Activated naive CD8-positive, alpha-beta T cell treated with anti-CD3 and anti-CD28 coated beads for 36 hours (primary cell): ENCODE measurements at places on chromosomes 7 and 10. TPM values are rescaled to one million over a fixed set of nuclear protein-coding genes. Genes with fewer than 3 reads are reported as not detected.

DNA sequence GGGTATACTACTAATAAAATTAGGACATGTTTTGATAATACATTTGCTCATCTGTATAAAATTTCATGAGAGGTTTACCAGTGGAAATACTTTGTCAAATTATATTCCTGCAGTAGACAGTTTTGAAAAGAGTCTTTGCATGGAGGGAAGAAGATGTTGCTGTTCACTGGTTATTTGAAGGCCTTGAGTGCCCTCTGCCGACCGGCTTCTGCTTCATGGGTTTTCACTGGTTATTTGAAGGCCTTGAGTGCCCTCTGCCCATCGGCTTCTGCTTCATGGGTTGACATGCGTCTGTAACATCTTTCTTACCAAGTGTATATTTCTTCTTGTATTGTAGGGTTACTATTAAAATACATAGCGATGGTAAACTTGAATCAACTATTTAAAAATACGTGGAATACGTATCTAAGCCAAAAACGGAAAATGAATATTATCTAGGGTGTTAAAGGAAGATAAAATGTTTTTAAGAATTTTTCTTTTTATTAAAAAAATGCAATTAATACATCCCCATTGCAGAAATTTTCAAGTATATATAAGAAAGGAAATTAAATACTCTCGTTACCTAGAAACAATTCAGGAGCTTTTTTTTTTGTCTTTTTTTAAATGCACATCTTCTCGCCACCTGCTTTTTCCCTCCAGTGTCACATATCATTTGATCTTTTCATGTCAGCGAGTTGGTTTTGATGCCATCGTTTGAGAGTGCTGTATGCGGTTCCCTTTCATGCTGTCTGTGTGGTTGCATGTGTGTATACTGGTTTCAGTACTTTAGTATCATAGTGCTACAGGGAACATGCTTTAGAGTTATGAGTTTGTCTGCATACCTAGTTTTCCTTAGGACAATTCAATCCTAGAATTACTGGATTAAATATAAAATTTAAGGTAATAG, 73.4 kb downstream of the SHH start:
- peak; percentile 59 for DNase-seq

- no peak for DNase-seq
Observed at GRCh38 chr7:52249741-52250140, 785.7 kb upstream of the POM121L12 start.

- DNase-seq = no peak
Observed at GRCh38 chr7:80681272-80681885, 42.9 kb downstream of the CD36 start.

GRCh38 chr10:50557130-50557682, 66.5 kb downstream of the SGMS1 start:
- no peak for DNase-seq

DNA sequence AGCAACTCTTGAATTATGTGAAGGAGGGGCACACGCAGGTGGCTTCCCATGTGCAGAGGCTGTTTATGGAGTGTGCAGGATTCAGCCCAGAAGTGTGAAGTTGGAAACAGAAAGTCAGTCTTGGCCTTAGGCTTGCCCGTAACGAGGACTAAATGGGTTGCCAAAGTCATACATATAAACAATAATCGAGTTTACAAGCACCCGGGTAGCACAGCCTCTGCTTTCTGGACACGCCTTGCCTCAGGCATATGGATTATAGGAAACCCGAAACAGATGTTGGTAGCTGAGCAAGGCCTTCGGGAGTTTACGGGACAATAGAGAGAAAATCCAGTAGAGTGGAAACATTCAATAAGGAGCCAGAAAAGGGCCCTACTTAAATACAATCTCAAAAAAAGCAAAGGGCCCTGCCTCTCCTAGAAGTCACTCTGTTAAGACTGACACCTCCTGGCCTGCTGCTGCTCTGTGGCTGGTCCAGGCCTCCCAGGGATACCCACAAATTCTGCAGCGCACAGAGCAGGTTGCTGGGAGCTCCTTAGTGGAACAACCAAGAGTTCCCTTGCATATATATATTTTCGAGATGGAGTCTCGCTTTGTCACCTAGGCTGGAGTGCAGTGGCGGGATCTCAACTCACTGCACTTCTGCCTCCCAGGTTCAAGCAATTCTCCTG, 48.5 kb downstream of the SMKR1 start:
- DNase-seq = no peak

DNA sequence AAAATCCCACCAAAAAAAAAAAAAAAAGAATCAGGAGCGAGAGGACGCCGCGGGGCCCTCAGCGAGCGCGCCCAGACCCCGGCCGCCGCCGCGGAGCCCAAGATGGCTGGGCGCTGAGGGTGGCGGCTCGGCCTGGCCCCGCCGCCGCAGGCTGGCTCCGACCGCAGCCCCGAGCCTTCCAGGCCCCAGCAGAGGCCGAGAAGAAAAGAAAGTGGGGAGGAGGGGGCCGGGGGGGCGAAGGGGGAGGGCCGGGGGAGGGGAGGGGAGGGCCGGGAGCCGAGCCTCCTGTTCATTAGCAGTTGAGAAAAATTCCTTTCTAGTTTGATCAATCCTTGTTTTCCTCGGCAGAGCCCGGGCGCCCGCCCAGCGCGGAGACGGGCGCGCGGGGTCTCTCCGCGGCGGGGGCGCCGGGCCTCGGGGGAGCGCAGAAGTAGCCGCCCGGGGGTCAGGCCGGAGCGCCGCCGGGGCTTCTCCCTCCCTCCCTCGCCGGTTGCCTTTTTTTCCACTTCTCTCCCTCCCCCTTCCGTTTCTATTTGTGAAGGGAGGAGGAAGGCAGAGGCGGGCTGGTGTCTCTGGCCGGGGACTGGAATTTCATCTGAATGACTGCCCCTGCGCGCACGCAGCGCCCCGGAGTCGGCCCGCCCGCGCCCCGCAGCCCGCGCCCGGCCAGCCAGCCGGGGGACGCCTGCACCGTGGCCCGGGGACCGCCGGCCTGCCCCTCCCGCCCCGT, 778 bp upstream of the TRIM8 start:
- DNase-seq = peak; percentile 55

- DNase-seq = no peak
Observed at GRCh38 chr10:68727146-68727545, 6.1 kb downstream of the CCAR1 start.

- no peak for DNase-seq
Observed at GRCh38 chr7:115937960-115938359, 92.6 kb downstream of the TFEC start.

DNA sequence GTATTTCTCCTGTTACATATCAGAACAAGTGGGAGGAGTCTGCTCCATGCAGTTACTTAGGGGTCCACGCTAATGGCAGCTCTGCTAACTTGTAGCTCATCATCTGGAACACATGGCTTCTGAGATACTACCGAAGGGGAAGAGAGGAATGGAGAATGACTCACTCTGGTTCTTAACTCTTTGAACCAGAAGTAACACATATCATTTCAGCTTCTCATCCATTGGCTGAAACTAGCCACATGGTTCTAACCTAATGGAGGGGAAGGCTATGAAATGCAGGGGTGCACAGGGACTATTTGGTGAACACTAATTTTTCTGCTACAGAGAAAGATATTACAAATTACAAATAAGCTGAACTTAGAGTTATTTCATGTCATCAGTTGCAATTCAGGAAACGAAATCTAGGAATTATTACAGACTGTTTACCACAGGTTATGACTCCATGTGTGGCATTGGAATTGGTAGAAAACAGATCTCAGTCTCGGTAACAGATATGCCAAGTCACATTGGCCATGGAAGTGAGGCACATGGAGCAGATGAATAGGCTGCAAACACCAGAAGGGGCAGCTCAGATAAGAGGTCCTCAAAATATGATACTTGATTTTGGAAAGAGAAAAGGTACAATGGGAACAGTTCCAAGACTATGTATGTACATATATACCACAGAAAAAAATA, 9.4 kb upstream of the KAT6B start:
- DNase-seq = no peak

The TEX36 gene
- total RNA-seq = not detected

GRCh38 chr10:99667108-99667751, 7.9 kb downstream of the ENTPD7 start:
- DNase-seq = no peak

DNA sequence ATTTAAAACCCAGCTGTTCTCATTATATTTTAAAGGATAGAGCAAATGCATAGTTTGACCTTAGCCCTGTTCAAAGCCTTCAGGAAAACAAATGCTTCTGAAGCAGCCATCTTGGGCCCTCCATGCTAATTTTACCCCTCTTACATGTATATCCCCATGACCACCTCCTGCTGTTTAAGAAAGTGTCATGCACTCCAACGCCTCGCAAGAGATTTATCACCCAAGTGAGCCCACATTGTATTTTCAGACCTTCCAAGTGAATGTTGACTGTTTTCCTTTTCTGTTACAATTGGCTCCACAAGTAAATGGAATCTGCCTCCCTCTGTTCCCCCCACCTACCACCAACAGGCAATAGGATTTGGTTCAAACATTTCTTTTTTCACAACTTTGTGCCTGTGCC, 5.3 kb downstream of the TMEM72 start:
- no peak for DNase-seq

The LEP gene
- not detected for total RNA-seq

DNA sequence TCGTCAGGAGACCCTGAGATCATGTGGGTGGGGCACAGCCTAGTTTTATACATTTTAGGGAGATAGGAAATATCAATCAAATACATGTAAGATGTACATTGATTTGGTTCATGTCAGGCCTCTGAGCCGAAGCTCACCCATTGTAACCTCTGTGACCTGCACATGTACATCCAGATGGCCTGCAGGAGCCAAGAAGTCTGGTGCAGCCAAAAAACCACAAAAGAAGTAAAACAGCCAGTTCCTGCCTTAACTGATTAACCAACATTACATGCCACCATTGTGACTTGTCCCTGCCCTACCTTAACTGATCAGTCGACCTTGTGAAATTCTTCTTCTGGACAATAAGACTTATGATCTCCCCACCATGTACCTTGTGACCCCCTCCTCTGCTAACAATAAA, 16.0 kb upstream of the LRRC61 start:
- DNase-seq = no peak

The NACAD gene
- total RNA-seq = 0.50 TPM

DNA sequence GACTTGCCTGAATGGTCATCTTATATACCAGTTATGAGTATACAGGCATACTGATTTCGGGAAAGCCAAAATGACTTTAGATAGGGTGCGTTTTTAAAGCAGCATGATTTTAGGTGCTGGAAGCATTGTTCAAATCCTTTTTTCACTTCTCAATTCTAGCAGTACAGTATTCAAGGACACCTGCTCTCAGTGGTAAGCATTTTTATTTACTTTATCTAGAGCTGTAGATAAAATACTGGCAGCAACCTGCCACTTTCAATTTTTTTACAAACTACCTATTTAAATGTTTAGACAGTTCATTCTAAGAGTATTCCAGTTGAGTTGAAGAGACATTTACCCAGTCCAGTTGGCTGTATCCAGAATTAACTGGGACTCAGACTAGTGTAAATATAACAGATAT, 33.6 kb downstream of the TMEM106B start:
- DNase-seq = no peak

The PRPS1L1 gene
- total RNA-seq = not detected

- DNase-seq = no peak
Observed at GRCh38 chr10:52451817-52452216, 137.7 kb downstream of the DKK1 start.

DNA sequence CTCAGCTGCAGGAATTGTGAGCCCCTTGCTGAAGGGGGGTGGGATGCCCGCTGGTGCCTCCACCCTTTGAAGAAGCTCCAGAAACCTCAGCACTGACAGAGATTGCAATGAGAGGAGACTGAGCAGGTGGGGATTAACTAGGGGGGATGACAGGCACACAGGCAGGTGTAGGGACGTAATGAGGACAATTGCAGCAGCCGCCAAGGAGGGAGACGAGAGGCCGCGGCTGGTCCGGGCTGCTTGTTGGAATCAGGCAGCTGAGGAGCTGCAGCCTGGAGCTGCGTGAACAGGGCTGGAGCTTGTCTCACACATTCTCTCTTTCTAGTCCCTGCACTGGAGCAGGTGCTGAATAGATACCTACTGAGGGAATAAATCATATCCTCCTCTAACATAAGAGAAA, 122.0 kb upstream of the TCERG1L start:
- DNase-seq = no peak

DNA sequence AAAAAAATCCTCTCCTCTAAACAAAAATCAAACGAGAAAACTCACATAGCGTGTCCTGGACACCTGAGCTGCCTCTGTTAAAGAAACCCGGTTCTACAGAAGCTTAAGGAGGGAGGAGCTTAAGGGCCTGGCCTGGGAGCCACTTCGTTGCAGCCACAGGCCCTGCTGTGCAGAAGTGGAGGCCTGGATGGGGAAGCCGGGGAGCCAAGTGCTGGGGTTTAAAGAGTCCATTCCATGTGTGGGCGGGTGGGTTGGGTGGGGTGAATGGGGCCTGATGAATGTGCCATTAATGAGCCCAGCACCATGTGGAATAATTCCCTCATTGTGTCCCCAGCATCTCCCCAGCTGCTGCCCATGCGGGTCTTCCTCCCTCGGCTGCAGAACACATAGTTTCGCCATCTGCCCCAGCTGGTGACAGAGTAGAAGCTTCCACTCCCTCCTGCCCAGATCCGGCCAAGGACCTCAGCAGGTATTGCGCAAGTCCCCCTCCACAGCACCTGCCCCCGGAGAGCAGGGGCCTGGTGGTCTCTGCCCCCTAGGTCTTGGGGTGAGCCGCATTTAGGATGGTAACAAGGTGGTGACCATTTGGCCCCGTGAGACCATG, 127.8 kb upstream of the BTBD16 start:
- DNase-seq = no peak

- no peak for DNase-seq
Observed at GRCh38 chr10:79185796-79186374, 117.1 kb downstream of the ZMIZ1 start.

DNA sequence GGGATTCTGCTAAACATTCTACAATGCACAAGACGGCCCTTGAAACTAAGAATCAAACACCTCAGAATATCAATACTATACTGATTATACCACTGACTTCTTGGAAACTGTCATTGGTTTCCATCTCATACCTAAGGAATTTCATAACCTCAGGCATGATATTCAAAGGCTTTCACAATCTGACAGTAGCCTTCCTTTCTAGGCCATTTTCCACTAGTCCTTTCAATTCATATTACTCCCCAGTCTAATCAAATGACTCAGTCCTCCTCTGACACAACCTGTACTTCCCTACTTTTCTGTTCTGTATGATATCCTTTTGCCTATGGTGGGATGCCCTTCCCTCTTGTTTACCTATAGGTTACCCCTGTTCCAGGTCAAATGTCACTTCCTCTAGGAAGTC, 48.3 kb downstream of the CSTF2T start:
- no peak for DNase-seq

DNA sequence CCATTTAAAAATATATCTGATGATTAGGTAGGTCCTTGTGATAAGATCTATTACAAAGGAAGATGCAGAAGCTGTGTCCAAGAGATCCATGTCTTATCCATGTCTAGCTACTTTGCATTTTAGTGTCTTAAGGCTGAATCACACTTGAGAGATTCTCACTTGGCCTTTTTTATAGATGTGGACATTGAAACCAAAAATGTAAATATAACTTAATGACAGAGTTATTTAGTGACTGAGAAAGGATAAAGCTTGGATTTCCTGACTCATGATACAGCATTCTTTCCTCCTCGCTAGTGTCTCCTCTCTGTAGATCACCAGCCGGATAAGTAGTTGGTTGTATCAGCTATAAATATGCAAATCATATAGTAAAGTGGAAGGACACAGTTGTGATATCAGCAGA, 23.3 kb downstream of the INHBA start:
- DNase-seq = no peak

The PPP1R17 gene
- total RNA-seq = not detected

The TFR2 gene
- total RNA-seq = 11.1 TPM

The ICA1 gene
- 0.62 TPM for total RNA-seq

- peak; percentile 22 for DNase-seq
Observed at GRCh38 chr7:595621-596010, 76.0 kb upstream of the PDGFA start.

GRCh38 chr10:84267503-84268126, 22.8 kb downstream of the RGR start:
- peak; percentile 67 for DNase-seq

The TEX47 gene
- total RNA-seq = not detected
